Tibial artery (tissue), 4 donors: ENCODE measurements at places on chromosomes 2 and 18.

- H3K4me3 ChIP-seq: no peak overlapping the region
- no peaks in the 10 kb centered on the region for H3K27me3 ChIP-seq
- no peaks in the 10 kb centered on the region for H3K4me1 ChIP-seq
- H3K36me3 ChIP-seq: no peaks in the 10 kb centered on the region
Observed at GRCh38 chr2:241309684-241310117, 5.8 kb downstream of the HDLBP start.

- H3K4me1 ChIP-seq: no peaks in the 10 kb centered on the region
- H3K27me3 ChIP-seq: no peaks in the 10 kb centered on the region
- H3K4me3 ChIP-seq: no peak overlapping the region
Observed at GRCh38 chr2:21317131-21317530, 193.4 kb downstream of the TDRD15 start.

GRCh38 chr2:23386339-23387220 lies 1.6 kb downstream of the KLHL29 start:
- peak; percentile 39 for DNase-seq
- peaks cover 11% of the 10 kb centered on the region for H3K4me1 ChIP-seq
- no peaks in the 10 kb centered on the region for H3K27me3 ChIP-seq
- H3K4me3 ChIP-seq: peak overlapping the region; percentile 75

GRCh38 chr2:67930156-67930555 lies 132.6 kb downstream of the C1D start:
- H3K27me3 ChIP-seq: no peaks in the 10 kb centered on the region
- H3K27ac ChIP-seq: no peak overlapping the region
- DNase-seq: no peak
- no peaks in the 10 kb centered on the region for H3K36me3 ChIP-seq

DNA sequence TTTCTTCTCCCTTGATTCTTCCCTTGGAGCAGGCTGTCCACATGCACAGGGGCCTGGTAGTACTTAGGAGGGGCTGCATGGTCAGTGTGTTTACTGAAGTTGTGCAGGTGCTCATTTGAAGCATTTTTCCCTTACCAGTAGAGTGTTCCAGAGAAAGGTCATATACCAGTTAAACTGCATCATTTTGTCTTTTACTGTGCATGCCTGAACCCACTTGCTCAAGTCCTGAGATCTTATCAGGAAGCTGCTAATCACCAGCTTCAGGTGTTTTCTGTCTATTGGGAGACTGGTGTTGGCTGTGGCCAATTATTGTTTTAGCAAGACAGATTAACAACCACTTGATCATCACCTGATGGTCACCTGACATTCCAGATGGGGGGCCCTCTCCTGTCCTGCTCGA lies 676.6 kb downstream of the DPP10 start:
- H3K4me1 ChIP-seq: no peaks in the 10 kb centered on the region
- H3K27me3 ChIP-seq: no peaks in the 10 kb centered on the region
- no peaks in the 10 kb centered on the region for H3K36me3 ChIP-seq
